ENCODE measurements at places on chromosomes 2 and 18.

GRCh38 chr2:55309446-55309845, 40.4 kb upstream of the MTIF2 start:
- no peak for DNase-seq

- no peak for DNase-seq
Measured at GRCh38 chr2:23390152-23390551, 5.2 kb downstream of the KLHL29 start.

GRCh38 chr2:6967301-6967700, 50.1 kb downstream of the RNF144A start:
- DNase-seq, result no peak

DNA sequence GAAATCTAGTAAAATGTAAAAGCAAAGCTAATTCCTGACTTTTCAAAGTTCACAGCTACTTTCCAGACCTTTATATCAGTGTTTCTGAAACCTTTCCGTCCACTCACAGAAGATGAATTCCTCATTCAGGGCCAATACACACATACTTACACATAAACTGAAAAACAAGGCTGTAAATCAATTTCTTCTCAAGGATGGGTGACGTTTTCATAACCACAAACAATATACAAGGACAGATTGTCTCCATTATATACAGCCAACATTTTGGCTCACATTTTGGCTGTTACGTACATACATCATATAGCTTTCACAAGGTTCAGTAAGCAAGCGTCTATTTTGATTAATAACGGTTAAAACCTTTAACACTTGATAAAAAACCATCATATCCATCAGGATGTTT, 1.4 kb downstream of the RPRD1A start:
- no peak for DNase-seq

GRCh38 chr18:58047556-58047882, 3.5 kb downstream of the NEDD4L start:
- no peak for DNase-seq

GRCh38 chr2:136116151-136116812, 1.7 kb downstream of the CXCR4 start:
- DNase-seq, result peak; percentile 76
